Mammary epithelial cell (primary cell): ENCODE measurements at places on chromosomes 7 and 10. TPM values are rescaled to one million over a fixed set of nuclear protein-coding genes. Genes with fewer than 3 reads are reported as not detected.

GRCh38 chr7:22670422-22670815 is 56.6 kb upstream of the IL6 start:
- no peak for DNase-seq

DNA sequence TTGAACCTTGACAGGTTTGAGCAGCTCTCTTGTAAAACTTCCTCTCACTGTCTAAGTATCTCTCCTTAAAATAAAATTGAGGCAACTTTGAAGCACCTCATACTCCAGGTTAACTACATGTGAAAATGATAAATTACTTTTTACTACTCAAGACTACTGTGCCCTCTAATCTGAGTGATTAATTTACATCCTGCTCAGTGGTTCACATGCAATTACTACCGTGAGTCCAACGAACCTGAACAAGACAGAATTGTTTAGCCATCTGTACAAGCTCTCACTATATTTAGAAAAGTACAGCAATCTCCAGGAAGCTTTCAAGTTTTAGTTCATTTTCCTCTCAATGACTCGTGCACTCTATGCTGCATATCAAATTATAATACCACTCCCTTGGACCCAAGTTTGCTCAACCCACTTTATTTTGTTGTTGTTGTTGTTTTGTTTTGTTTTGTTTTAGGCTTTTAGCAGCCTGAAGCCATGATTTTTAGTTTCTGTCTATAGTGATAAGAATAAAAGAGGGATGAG is 21.2 kb downstream of the PDE1C start:
- DNase-seq = no peak

DNA sequence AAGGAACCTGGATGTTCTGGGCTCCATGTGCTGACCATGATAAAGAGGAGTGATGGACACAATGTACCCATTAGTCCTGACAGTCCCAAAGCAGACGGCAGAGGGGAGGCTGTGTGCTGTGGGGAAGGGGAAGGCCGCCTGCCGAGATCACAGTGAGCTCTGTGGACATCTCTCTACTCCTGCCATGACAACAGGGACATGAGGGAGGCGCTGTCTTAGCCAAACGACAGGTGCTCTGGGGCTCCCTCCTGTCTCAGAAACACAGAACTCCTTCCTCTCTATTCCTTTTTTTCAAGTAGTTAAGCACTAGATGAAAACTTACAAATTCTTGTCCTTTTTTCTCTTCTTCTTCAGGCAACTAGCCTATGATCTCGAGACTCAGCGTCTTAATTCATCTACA is 113.1 kb downstream of the RNF32 start:
- no peak for DNase-seq

DNA sequence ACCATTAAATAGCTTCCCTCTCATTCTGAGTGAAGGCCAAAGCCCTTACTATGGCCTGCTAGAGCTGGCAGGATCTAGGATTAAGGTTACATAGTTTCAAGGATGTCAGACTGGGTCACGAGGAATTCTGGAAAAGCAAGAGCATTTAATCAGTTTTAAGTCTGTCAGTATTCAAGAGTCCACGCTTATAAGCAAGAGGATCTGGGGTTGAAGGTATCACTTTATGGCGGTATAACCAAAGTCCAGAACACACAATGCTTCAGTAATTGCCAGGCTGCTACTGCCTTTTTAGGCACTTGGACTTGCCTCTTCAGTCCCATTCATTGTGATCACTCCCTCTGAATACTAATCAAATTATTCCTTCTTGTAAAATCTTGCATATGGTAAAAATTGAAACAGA is 101.0 kb downstream of the HBP1 start:
- DNase-seq = no peak

GRCh38 chr7:66642186-66642585 is 13.5 kb downstream of the KCTD7 start:
- DNase-seq = no peak

DNA sequence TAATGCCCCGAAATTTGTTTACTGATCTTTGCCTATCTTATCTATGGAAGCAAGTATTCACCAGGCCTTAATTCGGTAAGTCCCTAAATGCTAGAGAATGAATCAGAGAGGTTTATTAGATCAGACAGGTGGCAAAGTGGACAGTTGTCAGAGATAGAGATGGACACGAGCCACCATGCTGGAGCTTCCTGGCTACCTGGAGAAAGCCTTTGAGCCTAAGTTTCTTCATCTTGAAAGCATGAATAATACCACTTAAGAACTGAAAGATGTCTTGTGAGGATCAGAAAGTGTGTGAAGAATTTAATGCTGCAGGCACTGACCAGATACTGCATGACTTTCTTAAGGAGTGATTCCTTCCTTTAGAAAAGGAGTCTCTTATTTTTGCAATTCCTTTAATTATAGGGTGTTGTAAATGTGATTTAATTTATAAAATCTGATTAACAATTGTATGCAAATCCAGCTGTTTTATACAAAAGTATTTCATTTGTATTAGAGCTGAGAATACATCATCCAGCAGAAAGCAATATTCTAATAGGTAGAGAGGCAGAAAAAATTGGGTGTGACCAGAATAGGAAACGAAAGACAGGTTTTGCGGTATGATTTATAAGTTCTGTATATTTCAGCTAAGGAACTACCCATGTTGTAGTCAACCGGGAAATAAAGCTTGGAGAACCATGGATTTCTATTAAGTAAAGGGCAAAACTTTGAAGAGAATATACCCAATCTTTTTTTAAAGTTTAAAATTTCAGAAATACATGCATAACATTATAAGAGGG is 82.7 kb downstream of the SMURF1 start:
- no peak for DNase-seq

DNA sequence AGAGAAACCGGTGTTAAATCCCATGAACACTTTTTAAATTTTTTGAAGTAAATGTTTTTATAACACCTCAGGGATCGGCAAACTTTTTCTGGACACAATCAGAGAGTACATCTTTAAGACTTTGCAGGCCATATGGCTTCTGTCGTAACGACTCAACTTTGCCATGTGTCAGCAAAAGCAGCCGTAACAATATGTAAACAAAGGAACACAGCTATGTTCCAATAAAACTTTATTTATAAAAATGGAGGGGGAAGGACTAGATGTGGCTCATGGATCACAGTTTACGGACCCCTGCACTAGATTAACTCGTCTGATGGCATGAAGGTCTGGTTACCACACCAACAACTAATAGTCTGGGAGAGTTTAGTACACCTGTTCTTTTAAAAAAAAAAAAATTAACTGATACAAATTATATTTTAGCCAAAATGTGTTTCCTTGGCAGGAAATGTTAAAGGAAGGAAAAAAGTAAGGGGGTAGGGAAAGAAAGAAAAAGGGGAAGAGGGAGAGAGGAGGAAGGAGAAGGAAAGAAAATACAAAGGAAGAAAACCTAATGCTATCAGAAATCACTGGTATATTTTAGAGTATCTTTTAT is 50.2 kb downstream of the ABI1 start:
- DNase-seq = no peak

- no peak for DNase-seq
Measured at GRCh38 chr7:98968621-98969020, 90.3 kb downstream of the TRRAP start.

Gene TRPV5
- not detected for total RNA-seq

Gene SERPINE1
- 237 and 467 TPM in 2 replicates for total RNA-seq

Gene BCCIP
- 74.3 and 74.4 TPM in 2 replicates for total RNA-seq
